ENCODE measurements at places on chromosomes 7 and 10. TPM values are rescaled to one million over a fixed set of nuclear protein-coding genes. Genes with fewer than 3 reads are reported as not detected.

GRCh38 chr10:63320683-63321082 lies 145.1 kb downstream of the JMJD1C start:
- DNase-seq = no peak

- no peak for DNase-seq
Measured at GRCh38 chr7:14817829-14818614, 84.5 kb downstream of the DGKB start.

- no peak for DNase-seq
Measured at GRCh38 chr10:117188371-117188770, 8.9 kb upstream of the KCNK18 start.

The ASB10 gene
- total RNA-seq = not detected

GRCh38 chr7:146146831-146147486 lies 30.4 kb downstream of the CNTNAP2 start:
- no peak for DNase-seq

The ADRB1 gene
- total RNA-seq = 0.04 TPM

The MACROH2A2 gene
- 72.4 TPM for total RNA-seq

DNA sequence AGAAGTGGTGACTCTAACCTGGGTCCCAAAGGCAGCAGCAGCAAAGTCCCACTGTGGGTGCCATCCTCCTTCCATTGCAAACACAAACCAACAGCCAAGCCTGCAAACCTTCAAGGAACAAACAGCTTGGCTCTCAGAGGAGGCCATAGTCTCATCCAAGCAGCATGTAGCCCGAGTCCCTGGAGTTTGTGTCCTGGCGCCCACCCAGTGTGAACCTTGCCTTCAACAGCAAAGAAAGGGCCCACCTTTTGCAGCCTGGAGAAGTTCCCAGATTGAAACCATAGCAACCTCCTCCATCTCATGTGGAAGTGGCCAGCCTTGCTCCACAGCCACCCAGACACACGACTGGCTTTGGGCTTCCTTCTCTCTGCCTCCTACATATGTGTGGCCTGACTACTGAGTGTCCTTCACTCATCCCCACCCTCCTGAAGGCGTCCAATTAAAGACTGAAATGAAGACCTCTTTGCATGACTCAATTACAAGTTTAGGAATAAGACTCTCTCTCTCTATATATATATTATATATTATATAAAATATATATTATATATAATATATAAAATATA lies 106.1 kb downstream of the C10orf90 start:
- no peak for DNase-seq

DNA sequence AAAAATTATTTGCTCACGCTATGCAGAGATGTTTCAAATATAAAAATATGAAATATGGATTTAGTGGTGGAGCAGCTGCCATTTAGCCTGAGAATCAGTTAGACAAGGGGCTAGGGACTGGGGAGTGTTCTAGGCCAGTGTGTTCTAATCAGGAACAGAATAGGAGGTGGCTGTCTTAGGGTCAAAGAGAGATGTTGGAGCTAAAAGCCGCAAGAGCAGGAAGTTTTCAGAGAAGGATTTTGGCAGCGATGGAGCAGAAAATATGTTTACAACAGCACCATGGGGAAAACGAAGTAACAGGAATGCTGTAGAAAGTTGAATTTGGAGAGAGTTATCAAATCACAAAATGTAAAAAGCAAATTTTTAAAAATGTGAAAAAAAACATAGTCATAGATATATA lies 314.0 kb upstream of the SEMA3A start:
- DNase-seq = no peak

GRCh38 chr10:4947635-4948596 lies 15.3 kb upstream of the AKR1C1 start:
- peak; percentile 86 for DNase-seq

DNA sequence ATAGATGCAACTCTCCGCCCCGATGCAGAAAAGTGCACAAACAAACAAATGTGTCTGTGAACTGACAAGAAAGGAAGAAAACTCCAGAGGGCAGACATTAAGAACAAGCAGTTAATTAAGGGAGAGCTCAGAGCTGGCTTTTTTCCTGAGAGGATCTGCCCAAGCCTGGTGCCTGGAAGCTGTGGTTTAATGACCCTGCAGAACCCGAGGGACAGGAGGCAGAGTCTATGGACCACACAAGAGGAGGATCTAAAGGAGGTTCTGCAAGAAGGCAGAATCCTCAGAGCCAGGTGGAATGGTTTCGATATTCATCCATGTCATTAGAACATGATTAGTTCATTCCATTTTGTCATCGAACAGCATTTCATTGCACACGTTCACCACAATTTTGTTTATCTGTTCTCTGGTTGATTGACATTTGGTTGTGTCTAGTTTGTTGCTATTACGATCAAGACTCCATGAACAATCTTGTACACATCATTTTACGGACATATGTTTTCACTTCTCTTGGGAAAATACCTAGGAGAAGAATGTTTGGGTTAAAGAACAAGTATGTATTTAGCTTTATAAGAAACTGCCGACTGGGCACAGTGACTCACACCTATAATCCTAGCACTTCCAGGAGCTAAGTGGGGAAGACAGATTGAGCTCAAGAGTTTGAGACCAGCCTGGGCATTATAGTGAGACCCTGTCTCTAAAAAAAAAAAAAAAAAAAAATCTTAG lies 560.2 kb downstream of the CALN1 start:
- no peak for DNase-seq

The EZH2 gene
- 17.7 TPM for total RNA-seq

DNA sequence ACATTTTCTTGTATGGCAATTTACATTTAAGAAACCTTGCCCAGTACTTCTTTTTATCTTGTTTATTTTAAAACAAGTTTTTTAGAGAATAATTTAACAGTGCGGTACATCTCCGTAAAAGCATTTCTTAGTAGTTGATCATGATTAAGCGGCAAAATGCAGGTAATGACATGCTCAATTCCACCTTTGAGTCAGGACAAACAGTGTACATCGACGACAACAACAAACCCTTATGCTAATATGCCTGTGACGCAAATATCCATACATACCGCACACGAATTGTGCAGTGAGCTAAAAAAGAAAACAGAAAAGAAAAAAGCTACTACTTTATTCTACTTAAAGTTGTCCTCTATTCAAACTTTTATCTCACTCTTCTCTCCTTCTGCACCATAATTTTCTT lies 1.9 kb downstream of the MAGI2 start:
- no peak for DNase-seq

GRCh38 chr10:130191380-130191779 lies 55.2 kb downstream of the GLRX3 start:
- DNase-seq = no peak

The DENND2A gene
- 11.2 TPM for total RNA-seq

DNA sequence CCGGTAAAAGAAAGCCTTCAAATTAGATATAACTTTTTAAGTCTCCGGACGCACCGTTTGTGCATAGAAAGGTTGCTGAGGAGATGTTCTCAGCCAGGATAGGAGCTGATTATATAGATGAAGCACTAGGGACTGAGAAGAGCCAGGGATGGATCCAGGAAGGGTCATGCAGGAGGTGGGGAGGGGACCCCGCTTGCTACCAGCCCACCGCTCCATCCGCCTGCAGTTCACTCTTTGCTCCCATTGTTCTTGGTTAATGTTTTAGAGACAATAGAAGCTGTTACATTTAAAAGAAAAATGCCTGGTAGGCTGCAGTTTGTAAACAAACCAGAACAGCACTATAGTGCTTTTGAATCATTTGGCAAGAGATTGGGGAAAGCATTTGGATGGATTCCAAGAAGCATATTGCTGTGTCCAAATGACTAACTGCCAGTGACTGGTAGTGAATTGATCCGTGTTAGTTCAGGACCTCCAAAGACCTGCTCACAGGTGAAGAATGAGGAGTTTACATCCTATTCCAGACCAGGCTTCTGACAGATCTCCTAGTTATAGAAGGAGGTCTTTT lies 175.9 kb upstream of the TAC1 start:
- DNase-seq = no peak

The CTTNBP2 gene
- 5.3 TPM for total RNA-seq

DNA sequence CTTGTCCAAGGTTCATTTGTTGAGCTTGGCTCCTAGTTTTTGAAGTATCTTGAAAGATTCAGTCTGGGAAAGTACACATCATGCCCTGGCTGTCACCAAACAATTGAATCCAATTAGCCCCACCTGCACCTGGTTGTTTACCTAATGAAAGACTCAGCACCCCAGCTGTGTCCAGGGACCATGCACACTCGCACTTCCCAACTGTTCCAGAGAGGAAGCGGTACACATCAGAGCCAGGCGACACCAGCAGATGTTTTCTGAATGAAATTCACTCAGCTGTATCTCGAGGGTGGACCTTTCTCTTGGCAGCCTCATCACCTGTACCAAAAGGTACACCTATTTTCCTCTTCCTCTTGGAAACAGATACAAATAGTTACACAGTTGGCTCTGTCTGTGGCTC lies 216.4 kb upstream of the LRGUK start:
- DNase-seq = no peak

The RASA4B gene
- total RNA-seq = 7.6 TPM

GRCh38 chr7:94301024-94301586 lies 93.6 kb upstream of the COL1A2 start:
- DNase-seq = peak; percentile 88

- DNase-seq = no peak
Measured at GRCh38 chr10:71634531-71635164, 84.9 kb downstream of the C10orf105 start.

DNA sequence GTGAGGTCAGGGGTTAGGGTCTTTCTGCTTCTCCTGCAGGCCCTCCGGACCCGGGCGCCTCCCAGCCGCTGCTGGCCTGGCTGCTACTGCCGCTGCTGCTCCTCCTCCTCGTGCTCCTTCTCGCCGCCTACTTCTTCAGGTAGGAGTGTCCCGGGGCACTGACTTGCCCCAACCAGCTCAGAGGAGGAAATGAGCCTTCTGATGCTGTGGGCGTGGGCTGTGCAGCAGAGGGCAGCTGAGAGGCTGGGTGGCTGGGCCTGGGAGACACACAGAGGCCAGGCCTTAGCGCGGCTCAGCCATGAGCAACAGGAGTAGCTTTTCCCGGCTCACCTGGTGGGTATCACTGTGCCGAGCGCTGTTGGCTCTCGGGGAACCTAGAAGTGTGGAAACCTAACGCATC lies 78.9 kb downstream of the MKI67 start:
- peak; percentile 78 for DNase-seq

GRCh38 chr10:43595739-43596298 lies 10.4 kb upstream of the ZNF485 start:
- DNase-seq = no peak

GRCh38 chr10:32140403-32140802 lies 84.2 kb upstream of the KIF5B start:
- no peak for DNase-seq

GRCh38 chr10:88557256-88557655 lies 25.9 kb downstream of the RNLS start:
- DNase-seq = no peak

- DNase-seq = no peak
Measured at GRCh38 chr7:2662273-2663120, 25.5 kb upstream of the AMZ1 start.

DNA sequence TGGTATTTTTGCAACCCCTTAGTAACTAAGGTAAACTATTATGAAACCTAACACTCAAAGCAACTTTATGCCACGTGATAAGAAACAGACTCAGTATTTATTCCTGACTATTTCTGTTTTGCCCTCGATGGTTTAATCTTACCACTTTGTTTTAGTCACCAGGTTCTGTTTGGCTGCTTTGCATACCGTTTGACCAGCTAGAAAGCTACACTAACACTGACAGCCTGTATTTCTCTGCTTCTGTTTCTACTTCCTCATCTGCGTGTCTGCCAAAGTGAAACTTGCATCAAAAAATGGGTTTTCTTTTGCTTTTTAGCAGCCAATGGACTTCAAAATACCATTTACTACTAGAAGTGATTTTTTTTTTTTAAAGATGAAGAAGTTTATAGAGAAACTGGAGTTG lies 802.5 kb downstream of the GRM8 start:
- DNase-seq = no peak

The C10orf62 gene
- not detected for total RNA-seq

The KIAA1549 gene
- total RNA-seq = 5.8 TPM

DNA sequence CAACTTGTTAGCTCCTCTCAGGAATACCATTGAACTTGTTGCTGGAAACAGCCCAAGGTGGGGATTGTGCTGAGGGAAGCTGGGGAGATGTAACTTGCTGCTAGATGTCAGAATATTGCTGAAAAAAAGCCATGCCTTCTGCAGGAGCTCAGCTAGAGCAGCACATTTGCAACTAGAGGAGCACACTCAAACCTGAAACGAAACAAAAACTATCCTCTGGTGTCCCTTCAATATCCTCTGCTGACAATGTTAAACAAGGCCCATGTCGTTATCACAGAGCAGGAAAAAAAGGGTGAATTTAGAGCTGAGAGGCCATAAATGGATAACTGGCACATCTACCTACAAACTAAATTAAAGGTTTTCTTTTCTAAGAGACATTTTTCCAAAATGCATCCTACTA lies 53.7 kb upstream of the MACC1 start:
- DNase-seq = no peak

DNA sequence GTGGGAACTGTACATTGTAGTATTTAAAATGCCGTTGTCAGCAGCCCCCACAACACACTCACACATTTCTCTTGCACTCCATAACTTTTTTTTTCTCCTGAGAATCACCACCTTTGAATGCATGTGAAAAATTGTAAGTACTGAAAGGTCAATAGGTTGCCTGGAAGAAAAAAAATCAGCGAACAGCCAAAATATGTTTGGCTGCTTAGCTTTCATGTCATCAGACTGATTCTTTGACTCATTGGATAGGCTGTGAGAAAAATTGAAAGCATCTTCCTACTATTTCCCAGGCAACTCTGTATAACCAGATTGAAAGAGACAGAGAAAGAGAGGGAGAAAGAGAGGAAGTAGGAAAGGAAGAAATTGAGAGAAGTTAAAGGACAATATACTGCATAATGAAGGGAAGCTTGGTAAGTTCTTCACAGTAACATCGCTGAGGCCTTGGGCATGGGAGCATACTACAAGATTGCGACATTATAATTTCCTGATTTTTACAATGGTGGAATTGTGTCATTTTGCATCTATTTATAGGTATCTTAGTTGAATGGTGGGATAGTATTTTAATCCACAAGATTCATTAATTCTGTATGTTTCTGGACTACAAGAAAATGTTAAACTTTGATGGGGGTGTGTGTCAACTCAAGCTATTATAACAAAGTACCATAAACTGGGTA lies 249.3 kb upstream of the KCND2 start:
- DNase-seq = no peak

DNA sequence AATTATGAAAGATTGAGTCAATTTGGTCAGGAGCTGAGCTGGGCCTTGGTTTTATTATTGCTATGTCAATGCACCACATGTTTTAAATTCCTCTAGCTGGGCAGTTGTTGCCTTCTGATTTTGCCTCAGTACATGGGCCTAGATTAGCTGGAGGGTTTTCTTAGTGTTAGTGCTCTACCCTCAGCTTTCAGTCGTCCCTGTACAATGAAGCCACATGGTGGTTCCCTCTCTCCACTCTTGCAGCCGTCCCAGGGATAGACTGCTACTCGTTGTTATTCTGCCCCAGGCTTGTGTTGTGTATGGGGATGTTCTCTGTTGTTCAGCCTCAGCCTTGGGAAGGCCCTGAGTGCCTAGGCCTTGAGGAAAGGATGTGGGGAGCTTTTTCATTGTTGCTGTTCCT lies 37.0 kb downstream of the NHLRC2 start:
- no peak for DNase-seq

GRCh38 chr7:87059525-87060287 lies at the start of gene ELAPOR2:
Gene ELAPOR2 (minus strand): TSS chr7:87059654. CDS start chr7:87059513, 141 bp downstream.
- no peak for DNase-seq

Measured in kidney epithelial cell (primary cell).